ENCODE measurements at places on chromosomes 2 and 18.

- no peak for DNase-seq
Measured at GRCh38 chr18:24831871-24832665, 371.6 kb downstream of the HRH4 start.

- DNase-seq: no peak
Measured at GRCh38 chr18:72223733-72224132, 320.4 kb downstream of the CBLN2 start.

GRCh38 chr2:240269886-240270285, 129.4 kb upstream of the OTOS start:
- no peak for DNase-seq

GRCh38 chr2:7070483-7070882, 153.3 kb downstream of the RNF144A start:
- DNase-seq: no peak

GRCh38 chr2:27552941-27553340, 29.9 kb upstream of the ZNF512 start:
- no peak for DNase-seq

DNA sequence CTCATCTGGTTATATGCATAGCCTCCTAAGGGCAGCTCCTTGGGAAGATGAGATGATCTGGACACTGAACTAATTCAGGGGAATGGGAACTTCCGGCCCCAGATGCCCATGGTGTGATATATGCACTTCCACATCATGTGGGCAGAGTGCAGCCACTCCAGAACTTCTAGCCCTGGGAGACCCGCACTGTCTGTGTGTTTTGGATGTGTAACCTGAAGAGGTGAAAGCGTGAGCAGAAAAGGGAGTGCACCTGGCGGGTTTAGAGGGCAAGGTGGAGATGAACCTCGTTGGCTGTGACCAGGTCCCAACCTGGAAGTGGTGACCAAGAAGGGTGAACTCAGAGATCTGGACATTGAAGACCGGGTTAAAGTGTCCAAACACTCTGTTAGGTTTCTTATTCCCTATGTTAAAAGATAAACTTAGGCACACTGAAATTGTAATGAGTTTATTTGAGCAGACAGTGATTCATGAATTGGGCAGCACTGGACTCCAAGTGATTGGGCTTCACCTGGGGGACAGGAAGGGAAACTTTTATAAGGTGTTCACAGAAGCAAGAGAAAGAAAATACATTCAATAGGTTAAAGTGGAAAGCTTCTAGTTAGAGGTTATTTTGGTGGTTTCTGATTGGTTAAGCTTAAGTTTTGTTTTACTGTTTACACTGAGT, 296.2 kb upstream of the SKOR2 start:
- no peak for DNase-seq

- no peak for DNase-seq
Measured at GRCh38 chr18:48674758-48675351, 136.0 kb downstream of the CTIF start.

GRCh38 chr2:16258350-16258749, 318.0 kb downstream of the MYCN start:
- no peak for DNase-seq

GRCh38 chr2:238872628-238873380, 24.9 kb downstream of the TWIST2 start:
- DNase-seq: no peak

GRCh38 chr2:195861821-195862220, 204.8 kb downstream of the SLC39A10 start:
- DNase-seq: no peak

DNA sequence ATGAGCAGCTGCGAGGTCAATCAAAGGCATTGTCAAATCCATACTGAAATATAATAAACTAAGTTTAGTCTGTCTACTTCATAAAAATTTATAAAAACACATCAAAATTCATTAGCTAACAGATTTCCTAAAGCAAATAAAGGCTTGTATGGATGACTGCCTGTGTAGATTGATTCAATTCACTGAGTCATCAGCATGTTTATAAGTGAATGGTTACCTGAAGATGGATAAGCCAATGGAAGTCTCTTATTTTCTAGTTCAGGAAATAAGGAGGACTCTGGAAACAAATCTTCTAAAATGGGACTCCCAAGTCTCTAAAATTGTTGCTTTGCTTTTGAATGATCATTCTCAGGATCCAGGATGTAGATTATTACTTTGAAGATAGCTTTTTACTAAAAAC, 57.0 kb upstream of the HNRNPA3 start:
- no peak for DNase-seq

DNA sequence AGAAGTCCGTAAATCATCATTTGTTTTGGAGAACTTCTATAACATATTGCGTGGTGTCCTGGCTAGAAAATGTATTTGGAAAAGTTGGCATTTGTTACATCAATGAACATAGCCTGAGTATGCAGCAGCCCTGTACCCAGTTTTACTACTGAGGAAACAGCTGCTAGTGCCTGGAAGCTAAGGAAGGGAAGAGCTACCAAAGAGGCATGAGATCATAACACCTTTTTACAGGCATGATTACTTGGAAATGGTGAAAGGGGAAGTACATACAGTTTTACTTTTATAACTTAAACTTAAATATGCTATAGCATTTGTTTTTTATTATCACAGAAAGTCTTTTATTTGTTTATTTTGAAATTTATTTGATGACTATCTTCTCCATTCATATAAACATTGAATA, 128.4 kb upstream of the MC4R start:
- DNase-seq: no peak

GRCh38 chr2:195456771-195457170, 200.3 kb upstream of the SLC39A10 start:
- DNase-seq: no peak

DNA sequence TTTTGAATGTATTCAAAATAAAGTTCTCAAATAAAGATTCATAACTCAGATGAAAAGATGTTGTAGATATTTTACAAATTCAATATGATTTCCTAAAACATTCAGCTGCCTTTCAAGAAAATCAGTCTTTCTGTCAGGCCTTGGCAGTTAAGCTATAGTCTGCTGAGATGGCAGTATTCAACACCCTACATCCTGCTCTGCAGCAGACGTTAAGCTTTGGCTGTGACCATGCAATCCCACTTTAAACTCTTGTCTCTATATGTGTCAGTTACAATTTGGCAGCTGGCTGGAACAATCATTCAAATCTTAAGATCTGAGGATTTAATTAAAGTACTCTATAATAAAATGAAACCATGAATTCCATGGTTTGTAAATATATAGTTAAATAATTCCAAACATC, 567.3 kb upstream of the ZNF804A start:
- DNase-seq: no peak

- DNase-seq: no peak
Measured at GRCh38 chr18:54528942-54529376, 62.1 kb upstream of the DYNAP start.

DNA sequence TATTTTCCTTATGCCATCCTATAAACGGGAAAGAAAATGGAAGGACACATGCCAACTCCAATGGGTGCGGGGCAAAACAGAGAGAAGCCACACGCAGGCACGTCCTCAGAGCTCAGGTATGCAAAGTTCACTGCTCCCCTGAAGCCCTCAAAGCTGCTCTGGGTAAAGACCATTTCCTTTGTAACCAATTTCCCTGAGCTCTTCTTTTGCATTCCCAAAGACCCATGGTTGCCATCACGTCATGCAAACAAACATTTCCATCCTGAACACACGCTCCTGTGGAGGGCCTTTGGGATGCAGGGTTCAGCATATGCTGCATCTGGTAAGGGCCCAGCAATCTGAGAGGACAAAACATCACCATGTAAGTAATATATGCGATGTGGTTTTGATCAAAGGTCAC, 69.4 kb downstream of the EMILIN2 start:
- DNase-seq: no peak

DNA sequence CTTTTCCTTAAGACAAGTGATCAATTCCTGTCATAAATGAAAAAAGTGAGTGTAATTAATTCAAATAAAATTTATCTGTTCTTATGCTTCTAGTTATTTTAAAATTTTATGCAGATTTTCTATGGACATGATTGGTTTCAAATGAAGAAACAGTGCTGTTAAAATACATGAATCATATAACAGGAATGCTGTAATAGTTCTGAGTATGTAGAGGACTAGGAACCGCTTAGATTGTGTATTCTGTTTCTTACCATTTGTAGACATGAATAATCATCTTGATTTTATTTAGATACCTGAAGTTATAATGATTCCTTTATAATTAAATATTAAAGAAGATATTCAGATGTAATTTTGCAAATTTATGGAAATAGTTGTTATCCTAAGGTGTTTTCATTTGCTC, 3.5 kb downstream of the ACTR2 start:
- DNase-seq: no peak

DNA sequence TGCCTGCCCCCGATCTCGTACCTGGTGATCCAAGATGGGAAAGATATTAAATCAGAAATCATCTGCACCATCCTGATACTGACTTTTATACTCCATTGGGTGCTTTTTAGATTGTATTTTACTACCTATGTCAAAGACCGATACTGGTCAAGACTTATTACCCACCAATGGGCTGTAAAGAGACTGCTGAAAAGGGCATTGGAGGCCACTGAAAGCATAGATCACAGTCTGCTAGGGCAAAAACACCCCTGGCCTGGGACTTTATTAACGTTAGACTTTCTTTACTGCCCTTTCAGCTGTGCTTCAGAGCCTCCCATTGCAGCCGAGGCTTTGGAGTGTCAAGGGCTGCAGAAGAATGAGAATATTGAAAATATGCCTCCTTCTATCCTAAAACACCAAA, 472.8 kb upstream of the DDX18 start:
- DNase-seq: no peak

GRCh38 chr18:64097497-64097896, 51.4 kb downstream of the LINC00305 start:
- no peak for DNase-seq

GRCh38 chr2:126616606-126617069, 39.3 kb upstream of the GYPC start:
- no peak for DNase-seq

DNA sequence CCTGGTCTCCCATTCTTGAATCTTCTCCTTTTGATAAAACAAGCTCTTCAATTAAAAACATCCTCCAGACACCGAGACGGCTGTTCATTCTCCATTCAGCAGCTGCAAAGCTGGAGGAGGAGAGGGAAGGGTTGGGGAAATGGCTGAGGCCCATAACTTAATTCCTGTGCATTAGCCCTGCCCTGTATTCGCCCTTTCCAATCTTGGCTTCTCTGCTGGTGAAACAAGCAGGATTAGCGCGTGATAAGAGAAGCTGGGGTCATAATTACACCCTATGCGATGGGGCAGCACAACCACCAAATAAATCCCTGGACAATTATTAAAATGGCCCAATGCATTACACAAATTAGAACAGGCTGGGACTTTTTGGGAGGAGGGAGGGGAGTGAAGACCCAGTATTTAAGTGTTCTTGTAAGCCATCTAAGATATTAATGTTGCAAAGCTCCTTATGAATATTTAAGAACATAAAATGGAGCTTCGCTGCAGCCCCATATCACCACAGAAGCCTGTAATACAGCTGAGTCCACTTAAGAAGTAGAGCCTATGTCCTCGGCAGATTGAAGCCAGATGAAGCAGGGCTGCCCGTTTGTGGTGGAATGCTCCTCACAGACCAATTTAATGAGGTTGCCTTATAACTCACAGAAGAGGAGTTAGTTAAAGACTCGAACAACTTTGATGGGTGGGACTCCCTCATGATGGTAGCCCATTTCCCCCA, 176.6 kb upstream of the SKOR2 start:
- DNase-seq: no peak

GRCh38 chr2:214088536-214088935, 322.3 kb upstream of the VWC2L start:
- DNase-seq: no peak

DNA sequence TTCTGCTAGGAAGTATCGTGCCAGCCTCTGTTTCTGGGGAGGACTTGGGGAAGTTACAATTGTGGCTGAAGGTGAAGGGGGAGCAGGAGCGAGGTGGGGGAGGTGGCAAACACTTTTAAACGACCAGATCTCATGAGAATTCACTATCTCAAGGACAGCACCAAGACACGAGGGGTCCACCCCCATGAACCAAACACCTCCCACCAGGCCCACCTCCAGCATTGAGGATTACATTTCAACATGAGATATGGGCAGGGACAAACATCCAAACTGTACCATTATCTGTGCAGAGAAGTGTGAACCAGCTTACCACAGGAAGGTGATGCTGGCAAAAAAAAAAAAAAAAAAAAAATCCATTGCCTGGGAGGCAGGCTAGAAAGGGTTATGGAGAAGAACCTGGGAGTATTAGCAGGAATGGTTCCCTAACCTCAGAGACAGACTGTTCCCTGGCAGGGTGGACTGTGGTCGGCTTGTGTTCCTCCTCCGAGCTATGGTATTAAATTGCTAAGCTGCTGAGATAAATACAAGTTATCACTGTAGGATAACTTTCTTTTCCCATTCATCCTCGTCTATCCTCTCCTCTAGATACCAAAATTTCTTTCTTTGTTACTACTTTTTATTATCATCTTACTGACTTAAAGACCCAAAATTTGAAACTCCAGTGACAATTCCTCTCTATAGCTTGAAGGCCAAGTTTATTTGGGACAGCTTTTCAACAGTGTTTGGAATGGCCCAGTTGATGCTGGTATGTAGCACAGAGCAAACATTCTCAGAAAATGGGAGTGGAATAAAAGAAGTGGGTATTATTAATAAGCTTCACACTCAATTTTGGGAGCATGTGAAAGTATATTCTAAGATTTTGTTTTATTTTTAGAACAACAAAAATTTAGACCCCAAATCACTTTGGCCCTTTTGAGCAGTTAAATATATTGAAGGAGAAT, 73.7 kb upstream of the MAP3K20 start:
- DNase-seq: no peak

DNA sequence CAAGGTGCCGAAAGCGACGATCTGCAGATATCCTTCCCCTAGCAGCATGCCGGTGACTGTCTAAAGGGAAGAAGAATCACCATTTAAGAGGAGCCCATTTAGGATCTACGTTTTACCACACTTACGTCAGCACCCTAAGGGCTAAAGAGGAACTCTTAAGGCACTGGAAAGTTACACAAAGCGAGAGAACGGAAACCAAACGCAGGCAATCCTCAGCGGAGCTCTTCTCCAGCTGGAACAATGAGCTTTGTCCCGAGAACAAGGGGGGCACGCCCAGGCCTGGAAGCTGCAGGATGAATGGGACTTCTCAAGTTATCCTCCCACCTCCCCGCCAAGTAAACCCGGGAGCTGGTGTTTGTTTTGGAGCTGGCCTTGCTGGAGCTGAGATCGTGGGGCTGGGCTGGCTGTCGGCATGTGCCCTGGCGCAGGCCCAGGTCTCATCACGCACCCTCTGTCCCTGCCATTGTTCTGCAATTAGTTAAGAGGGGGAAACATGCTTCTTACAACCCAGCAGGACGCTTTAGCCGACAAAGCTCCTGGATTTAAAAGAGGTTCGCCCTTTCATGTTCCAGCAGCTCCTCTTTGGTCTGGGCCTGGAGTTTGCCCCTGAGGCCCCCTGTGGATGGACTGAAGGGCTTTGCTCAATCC, 36.4 kb downstream of the PXDN start:
- peak; percentile 60 for DNase-seq

GRCh38 chr2:230129343-230129742, 60.6 kb upstream of the SLC16A14 start:
- no peak for DNase-seq

- no peak for DNase-seq
Measured at GRCh38 chr2:26740346-26740745, 23.7 kb upstream of the SLC35F6 start.

- no peak for DNase-seq
Measured at GRCh38 chr18:78618726-78619125, 360.9 kb upstream of the SALL3 start.

- no peak for DNase-seq
Measured at GRCh38 chr2:242031481-242032019, 162.0 kb downstream of the RTP5 start.

GRCh38 chr2:179556425-179556824, 291.8 kb upstream of the SESTD1 start:
- DNase-seq: no peak

Data from NCI-H187 treated with DMSO at 0.1 percent for 48 hours (cell line).